NCI-H1092 (cell line): ENCODE measurements at places on chromosomes 3 and 15.

- no peak for DNase-seq
These were observed 52.4 kb downstream of the IL20RB start for GRCh38 chr3:137010137-137010536.

DNA sequence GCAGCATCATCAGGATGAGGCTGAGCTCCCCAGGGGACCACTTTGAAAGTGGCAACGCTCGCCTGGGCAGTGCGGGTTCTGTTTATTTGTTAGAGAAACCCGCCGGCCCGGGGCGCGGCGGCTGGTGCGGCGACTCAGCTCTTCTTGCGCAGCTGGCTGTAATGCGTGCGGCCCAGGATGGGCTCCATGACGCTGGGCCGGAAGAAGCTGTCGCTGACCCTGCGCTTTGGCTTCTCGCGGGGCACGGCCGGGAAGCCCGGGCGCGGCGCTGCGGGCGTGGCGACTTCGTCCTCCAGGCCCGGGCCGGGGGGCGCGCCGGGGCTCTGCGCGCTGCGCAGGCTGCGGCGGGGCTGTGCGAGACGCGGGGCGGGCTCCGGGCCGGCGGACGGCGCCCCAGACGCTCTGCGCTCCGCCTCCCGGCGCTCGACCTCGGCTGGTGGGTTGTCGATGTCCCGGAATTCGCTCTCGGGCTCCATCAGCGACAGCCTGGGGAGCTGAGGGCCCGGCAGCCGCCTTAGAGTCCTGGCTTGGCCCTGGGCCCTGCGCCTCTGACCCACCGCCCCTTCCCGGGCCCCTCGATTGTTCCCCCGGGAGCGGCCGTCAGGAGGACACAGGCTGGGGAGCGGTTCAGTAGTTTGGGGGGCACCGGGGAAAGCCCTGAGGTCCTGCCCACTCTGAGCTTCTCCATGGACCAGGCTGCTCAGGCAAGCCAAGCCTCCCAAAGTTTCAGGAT is 10.3 kb upstream of the KIF7 start:
- no peak for DNase-seq

DNA sequence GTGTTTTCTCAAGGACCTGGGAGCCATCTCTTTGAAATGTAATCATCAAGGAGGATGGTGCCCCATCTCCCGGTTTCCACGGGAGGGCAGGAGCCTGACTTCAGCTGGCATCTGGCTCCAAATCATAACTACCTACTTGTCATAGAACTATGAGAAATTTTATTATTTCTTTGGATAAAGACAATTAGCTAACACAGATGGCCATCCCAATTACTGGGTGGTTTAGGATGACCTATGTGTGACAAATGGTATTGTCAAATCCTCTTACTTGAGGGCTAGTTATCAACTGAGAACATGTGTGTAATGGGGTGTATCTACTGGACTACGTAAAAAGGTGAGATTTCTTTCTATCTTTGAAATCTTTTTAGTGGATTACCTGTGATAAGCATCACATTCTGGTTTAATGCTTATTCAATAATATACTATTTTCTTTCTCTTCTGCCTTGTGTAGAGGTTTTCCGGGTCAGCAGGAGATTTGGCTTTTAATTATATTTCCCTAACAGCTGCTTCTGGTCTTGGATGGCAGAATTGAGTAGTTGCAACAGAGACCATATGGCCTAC is 15.3 kb upstream of the PARP14 start:
- no peak for DNase-seq

DNA sequence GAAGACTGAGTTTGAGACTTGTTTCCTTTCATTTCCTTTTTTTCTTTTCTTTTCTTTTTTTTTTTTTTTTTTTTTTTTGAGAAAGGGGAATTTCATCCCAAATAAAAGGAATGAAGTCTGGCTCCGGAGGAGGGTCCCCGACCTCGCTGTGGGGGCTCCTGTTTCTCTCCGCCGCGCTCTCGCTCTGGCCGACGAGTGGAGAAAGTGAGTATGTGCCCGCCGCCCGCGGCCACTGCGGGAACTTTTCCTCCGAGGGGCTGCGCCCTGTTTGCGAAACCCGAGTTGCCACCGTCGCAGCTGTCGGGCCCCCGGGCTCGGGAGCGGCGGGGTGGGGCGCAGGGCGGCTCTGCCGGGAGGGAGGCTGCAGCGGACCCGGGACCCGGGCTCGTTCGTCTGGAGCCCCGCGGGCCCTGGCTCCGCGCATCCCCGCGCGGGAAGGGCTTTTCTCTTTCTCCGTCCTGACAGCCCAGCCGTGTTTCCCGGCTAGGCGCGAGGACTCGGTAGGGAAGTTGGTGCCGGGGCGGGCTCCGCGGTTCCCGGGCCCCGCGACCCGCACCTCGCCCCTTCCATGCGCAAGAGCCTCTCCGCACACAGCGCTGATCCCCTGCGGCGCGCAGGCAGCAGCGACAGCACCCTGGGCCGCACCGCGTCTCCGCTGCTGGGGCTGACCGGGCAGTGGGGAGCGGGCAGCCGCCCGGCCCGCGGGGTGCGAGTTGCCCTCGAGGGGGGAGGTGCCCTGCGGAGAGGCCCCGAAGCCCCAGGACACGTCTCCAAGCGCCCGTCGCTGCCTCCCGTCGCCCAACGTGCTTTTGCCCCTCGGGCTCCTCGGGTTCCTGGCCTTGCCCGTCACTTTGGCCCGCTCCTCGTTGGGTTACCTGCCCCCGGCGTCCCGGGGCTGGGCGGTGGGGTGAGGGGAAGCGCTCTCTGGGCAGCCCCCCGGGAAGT is 1.4 kb downstream of the IGF1R start:
- DNase-seq: no peak

DNA sequence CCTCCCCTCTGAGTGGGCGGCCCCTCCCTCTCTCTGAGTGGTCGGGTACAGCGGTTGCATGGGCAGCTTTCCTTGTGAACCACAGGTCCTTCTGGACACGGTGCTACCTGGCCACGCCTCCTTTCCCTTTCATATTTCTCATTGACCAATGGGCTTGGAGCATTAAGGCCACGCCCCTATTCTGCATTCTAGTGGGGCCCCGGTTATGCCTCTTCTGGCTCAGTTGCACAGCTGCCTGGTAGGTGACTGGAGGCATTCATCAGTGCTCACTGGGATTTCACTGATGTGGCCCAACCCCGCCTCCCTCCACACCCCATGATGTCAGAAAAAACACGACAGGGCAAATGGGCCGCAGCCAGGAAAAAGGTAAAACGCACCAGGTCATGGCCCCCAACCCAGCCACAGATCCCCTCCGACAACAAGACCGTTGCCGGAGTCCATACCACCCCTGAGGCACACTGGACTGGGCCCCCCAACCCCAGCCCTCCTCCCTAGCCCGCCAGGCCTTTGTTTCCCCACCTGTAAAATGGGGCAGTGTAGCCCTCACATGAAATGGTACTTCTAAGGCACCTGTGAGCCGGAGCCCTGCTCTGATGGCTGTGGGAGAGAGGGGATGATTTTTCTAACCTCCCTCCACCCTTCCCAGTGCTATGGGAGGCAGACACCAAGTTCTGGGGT is 26.3 kb downstream of the NGRN start:
- DNase-seq: no peak

- DNase-seq: no peak
These were observed 8.0 kb downstream of the CHD2 start for GRCh38 chr15:92907896-92908712.

DNA sequence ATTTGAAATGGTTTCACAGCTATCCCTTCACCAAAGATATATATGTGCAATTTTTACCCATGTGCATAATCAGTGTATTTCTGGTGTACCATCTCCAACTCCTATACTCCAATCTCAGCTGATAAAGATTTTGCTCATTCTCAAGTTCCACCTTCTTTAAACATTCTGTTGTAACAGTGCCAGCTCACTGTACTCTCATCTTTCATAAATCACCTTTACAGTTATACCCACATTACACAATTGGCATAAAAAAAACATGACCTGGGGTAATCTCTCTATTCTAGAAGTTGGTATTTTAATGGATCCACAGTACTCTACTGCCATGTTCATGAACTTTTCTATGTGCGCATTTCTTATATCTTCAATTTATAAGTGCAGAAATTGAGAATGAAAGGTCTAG is 339.9 kb upstream of the DPH6 start:
- DNase-seq: no peak
